Posterior cingulate gyrus (tissue), 11 donors: ENCODE measurements at places on chromosomes 7 and 10.

DNA sequence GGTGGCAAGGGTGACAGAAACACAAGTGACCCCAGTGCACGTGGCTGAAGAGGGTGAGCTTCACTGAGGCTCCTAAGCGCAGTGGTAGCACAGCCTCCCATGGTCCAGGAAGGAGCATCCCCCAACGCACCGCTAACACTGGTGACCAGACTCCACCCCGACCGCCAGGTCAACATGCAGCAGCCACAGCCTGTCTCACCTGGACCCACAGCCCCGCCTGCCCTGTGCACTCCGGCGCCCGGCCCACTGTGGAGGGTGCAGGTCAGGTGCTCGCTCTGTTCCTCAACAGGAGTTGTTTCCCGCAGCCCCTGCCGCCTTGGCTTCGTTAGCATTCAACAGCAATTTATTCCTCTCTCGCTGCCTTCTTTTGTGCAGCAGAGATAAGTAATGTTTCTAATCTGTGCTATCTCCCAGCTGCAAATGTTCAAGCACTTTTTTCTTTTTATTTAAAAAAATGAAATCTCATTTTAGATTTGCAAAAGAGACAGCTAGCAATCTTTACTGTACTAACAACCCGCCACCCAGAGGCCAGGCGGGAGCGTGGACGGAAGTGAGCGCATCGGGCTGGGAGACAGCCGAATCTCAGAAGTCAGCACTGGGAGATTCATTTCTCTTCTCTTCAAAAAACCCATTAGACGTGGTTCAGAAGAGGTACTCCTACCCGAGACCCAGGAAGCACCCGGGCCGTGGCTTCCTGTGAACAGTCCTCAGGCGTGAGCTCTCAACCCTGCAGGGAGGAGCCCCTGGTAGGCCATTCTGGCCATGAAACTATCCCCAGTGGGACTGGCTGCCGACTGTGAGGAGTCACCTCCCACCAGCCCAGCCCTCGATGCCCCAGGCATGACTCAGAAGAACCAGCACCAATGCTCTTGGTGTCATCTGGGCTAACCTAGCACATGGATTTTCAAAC, 133.4 kb downstream of the MAD1L1 start:
- DNase-seq: no peak

- DNase-seq: no peak
Observed at GRCh38 chr7:119392-120163, 72.8 kb upstream of the FAM20C start.

- DNase-seq: no peak
Observed at GRCh38 chr7:26440233-26441001, 148.8 kb downstream of the SNX10 start.

- DNase-seq: no peak
Observed at GRCh38 chr7:89232-90019, 102.9 kb upstream of the FAM20C start.

- no peak for DNase-seq
Observed at GRCh38 chr7:130947792-130948580, 214.0 kb upstream of the KLF14 start.

DNA sequence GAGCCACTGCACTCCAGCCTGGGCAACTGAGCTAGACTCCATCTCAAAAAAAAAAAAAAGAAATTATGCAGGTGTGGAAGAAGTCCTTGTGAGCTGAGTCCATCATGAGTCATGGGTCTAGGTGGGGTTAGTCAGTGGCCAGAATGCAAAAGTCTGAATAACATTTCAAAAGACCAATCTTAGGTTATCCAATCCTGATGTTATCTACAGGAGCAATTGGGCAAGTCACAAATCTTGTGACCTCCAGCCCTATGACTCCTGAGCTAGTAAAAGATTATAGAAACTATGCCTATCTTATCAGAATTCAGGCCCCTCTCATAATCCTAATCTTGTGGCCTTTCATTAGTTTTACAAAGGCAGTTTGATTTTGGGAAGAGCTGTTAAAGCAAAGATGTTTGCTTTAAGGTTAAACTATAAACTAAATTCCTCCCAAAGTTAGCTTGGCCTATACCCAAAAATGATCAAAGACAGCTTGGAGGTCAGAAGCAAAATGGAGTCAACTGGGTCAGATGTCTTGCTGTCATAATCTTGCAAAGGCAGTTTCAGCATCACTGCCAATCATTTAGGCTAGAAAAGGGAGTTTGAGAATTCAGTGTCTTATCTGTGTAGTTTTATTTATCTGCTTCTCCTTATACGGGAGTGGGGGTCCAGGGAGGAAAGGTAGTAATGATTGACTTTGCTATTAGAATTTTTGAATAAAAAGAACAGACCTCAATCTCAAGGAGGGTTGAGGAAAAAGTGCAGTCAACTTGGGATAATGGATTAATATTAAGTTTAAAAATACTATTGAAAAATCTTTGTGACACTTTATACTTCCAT, 71.2 kb upstream of the TRIM24 start:
- DNase-seq: no peak

DNA sequence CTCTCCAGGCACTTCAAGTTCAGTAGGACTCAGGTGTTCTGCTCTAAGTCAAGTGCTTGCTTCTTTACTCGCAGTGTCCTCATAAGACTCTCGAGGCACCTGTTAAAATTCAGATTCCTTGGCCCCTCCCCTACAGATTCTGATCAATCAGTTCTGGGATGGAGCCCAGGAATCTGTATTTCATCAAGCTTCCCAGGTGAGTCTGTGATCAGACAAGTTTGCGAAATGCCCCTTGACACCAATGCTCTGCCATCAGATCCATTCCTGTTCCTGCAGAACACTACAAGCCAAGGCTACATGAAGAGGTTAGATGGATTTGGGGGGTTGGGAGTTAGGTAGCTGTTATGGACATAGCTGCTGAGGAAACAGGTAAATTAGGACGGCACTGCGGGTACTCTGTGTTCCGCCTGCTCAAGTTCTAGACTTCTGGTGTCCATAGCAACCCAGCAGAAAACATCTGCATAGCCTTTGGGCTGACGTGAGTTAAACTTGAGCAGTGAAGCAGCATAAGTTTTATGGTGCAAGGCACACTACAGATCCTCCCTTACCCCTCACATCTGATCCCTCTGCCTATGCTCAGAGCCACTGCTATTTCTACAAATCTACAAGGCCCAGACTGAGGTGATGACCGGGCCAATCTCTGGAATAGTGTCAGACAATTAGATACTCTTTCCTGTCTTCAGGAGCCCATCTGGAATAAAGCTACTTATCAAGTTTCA, 6.8 kb upstream of the NCOA4 start:
- DNase-seq: no peak

- DNase-seq: no peak
Observed at GRCh38 chr7:84735011-84735410, 451.8 kb downstream of the SEMA3D start.

DNA sequence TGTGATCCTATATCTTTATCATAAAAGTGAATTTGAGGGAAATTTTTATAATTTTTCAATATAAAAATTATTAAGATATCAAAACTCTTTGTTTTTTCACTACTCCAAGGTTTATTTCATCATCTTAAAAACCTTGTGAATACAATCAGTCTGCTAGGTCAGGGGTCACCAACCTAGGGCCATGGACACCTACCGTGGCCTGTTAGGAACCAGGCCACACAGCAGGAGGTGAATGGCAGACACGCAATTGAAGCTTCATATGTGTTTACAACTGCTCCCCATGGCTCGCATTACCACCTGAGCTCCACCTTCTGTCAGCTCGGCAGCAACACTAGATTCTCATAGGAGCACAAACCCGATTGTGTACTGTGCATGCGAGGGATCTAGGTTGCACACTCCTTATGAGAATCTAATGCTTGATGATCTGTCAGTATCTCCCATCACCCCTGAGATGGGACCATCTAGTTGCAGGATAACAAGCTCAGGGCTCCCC, 271.2 kb upstream of the C7orf33 start:
- no peak for DNase-seq

DNA sequence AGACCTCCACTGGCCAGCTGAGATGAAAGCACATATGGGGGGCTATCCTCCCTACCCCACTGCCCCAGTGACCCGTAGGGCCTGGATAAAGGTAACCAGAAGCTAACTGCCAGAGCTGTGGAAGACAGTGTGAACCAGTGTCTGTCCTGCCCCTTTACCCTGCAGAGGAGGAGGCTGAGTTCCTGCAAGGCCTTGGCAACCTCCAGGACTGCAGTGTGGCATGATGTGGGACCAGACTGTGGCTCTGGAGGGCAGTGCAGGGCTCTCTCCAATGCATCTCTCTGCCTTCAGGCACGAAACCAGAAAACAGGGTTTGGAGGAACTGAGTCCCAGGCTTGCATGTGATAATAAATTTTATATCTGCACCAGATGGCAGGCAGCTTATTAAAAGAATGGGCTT, 93.1 kb downstream of the EPC1 start:
- no peak for DNase-seq

- no peak for DNase-seq
Observed at GRCh38 chr7:142017451-142017850, 21.8 kb downstream of the MGAM start.

DNA sequence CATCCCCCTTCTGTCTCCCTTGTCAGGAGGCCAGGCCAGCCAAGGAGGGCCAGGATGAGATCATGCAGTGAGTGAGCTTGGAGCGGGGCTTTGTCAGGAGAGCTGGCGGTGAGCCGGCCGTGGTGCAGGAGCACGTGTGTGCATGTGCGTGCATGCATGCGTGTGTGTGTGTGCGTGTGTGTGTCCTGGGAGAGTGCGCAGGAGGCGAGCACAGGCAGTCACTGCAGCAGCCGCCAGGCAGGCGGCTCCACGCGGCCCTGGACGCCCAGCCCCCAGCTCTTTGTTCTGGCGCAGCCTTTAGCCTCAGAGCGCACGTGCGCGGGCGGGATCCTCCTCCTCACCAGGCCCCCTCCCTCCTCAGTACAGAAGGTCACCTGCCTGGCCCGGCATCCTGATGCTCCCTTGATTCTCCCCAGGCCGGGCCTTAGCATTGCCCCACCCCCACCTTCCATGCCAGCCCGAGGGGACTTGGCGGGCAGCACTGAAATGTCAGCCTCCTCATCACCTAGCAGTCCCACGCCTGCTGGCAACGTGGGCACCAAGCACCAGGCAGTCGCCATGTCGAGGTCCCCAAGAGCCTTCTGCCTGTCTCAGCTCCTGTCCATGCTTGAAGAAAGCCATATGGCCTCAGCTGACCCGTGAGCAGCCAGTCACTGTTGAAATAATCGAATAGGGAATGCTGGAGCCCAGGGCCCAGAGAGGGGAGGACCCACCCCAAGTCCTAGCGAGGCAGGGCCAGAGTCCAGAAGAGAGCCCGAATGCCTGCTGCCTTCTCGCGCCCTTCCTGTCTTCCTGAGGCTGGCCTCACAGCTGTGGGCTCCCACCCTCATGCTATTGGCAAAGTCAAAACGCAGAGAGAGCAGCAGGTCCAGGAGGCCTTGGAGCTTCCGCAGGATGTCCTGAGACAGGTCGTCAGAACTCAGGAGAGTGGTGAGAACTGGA, 125.9 kb upstream of the PPIF start:
- DNase-seq: peak; percentile 60

DNA sequence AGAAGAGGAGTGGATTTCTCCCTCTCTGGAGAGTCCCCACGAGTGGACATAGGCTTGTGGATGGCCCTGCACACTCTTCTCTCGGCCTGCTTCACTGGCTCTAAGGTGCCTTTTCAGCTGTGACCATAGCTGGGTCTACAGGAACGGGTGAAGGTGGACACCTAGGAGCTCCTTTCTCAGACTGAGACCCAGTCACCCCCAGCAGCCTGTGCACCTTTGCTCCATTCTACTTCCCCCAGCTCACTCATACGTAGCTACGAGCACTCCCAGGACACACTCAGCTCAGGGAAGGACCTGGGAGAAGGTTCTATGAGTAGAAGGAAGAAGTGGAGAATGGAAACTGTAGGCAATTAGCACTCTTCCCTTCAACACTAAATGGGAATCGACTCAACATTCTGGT, 272.0 kb upstream of the KLF6 start:
- no peak for DNase-seq

DNA sequence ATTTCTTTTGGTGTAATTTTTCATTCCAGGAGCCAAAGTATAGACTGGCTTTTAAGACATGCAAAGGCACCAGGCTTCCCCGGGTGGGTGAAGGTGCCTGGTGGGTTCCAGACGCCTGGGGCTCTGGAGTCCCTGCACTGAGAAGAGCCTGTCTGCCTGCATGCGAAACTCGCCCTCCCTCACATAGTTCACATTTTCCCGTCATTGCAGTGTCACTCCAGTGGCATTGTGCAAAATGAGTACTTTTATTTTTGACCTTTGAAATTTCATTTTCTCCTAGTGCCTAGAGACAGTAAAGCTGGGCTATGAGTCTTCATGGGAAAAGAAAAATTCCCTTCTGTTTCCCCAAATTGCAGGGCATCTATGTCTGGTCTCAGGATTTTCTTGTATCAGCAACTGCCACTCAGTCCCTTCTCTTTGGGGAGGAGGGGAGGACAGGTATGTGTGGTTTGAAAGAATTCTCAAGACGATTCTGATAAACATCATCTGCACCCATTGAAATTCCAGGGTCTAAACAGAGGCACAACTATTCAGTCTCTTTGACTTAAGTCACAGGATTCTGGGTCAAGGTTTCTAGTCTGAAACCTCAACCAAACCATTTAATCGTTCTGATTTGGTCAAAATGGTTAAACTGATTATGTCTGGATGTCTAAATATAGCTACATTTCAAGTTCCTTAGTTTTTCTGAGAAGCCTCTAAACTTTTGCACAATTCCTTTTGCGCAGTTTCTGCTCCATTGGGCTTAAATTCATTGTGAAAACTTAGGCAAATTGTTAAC, 107.8 kb downstream of the CYP26A1 start:
- DNase-seq: no peak

DNA sequence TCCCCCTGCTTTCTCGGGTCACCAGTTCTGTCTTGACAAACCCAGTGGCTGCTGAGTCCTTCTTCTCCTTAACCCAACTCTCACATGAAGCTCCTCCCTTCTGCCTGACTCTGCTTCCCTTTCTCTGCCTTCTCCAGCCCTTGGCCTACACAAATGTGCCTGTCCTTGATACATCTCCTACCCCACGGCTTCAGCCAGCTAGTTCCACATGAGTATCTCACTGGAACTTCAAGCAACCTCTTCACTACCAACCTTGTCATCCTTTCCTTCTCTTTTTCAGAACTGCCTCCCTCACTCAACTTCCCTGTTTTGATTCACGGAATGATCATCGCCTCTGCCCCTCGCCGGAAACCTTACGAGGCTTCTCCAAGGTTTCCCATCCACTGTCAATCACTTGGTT, 55.9 kb downstream of the PDIA4 start:
- DNase-seq: no peak

GRCh38 chr10:12466704-12467305, 117.5 kb downstream of the CAMK1D start:
- DNase-seq: no peak

GRCh38 chr10:110077436-110078130, 69.8 kb downstream of the ADD3 start:
- peak; percentile 26 for DNase-seq

DNA sequence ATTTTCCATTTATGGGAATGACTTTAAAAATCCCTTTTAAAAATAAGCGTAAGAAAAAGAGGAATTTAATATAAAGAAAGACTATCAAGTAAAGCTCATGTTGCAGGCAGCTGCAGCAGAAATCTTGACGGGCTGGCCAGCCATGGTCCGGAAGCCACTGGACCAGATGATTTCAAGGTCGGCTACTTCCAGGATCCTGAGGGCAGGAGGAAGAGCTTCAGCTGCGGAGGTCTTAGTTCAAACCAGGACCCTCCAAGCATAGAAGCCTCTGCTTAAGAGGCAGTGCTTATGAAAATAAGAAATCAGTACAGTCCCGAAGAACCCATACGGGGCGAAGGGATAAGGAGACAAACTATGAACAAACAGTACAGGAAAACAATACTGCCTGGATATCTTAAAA, 220.2 kb upstream of the CELF2 start:
- DNase-seq: no peak
